SK-MEL-5 (cell line): ENCODE measurements at places on chromosomes 6 and 20. TPM values are rescaled to one million over a fixed set of nuclear protein-coding genes. Genes with fewer than 3 reads are reported as not detected.

- DNase-seq = no peak
Observed at GRCh38 chr6:131652472-131652871, 15.4 kb downstream of the ENPP3 start.

NHLRC1 gene
- total RNA-seq = 4.4 and 5.0 TPM in 2 replicates

C6orf15 gene
- total RNA-seq = not detected in 2 replicates

DNA sequence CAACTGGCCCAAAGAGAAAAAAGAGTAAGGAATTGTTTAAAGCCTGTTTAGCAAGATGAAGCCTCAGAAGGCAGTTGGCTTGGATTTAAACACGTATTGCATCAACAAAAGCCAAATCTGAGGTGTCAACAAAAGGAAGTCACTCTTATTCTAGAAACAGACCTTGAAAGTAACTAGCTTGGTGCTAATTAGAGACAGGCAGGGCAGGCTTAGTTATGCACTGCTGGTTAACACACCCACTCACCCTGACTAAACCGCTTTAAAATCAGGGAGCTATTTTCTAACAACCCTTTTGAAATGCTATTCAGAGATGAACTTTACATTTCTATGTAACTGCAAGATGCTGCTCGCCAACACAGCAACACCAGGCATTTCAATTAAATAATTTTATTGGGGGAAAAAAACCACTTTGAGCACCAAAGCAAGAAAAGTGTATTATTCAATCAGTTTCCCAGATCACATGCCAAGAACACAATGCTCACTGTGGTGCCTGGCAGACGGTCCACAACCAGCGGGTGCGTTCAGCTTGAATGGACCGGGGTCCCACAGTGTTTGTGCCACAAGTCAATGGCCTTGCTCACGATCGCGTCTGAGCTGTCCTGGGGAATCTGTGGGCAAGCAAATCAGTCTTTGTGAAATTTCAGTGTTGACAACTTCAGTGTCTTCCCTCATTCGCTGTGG lies 23.6 kb downstream of the TBC1D7 start:
- DNase-seq = no peak

DNA sequence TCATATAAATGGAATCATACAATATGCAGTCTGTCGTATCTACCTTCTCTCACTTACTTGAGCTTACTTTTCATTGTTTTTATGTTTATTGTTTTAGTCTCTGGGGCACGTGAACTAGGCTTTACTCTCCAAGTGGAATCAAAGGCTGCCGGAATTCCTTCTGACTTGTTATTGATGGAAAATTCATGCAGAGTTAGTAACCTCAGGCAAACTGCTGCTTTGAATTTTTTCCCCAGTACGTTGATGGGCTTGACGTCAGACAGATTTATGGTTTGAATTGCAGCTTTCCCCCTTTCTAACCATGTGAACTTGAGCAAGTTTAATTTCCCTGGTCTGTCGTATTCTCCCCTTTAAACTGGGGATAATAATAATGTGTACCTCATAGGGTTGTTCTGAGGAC lies 68.6 kb downstream of the ZDHHC14 start:
- no peak for DNase-seq

GRCh38 chr6:157075549-157076450 lies 247.5 kb downstream of the TMEM242 start:
- no peak for DNase-seq

GRCh38 chr6:38239719-38240451 lies 399.8 kb downstream of the BTBD9 start:
- no peak for DNase-seq

GRCh38 chr20:46905364-46906125 lies 10.9 kb downstream of the EYA2 start:
- no peak for DNase-seq

DNA sequence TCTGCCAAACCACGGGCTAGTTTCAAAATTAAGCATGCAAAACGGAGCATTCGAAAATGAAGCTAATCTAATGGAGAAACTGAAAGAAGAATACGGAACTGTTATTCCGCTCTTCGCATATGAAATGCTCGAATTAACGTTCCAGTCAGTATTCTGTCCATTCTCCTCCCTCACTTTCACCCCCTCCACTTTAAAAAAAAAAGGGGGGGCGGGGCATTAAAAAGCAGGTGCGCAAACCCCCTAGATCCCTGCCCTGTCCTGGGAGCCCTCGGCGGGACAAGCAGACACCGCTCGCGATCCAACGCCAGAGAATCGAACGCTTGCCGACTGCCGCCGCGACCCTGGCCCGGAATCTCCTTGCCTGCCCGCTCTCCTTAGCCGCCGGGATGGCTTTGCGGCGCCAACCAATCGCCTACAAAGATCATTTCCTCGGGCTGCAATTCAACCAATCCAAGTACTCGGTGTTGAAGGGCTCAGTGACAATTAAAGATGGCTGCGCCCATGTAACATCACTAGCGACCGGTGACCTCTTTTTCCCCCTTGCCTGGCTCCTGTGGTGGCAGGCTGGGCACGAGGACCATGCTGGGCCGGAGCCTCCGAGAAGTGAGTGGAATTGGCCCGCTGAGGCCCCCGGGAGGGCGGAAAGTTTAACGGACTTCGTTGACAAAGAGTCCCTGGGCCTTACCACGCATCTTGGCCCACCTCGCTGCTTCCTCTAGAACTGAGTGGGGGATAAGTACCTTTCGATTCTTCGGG lies at the start of the genes QRSL1 and RTN4IP1:
QRSL1 (plus strand) TSS at position 476 of the 756 bp plus-strand sequence; CDS start at position 580, 104 bp downstream.
RTN4IP1 (minus strand) TSS at position 396 of the 756 bp plus-strand sequence. CDS start 477 bp downstream, outside the sequence.
- peak; percentile 93 for DNase-seq

CLPSL2 gene
- not detected in 2 replicates for total RNA-seq

DNA sequence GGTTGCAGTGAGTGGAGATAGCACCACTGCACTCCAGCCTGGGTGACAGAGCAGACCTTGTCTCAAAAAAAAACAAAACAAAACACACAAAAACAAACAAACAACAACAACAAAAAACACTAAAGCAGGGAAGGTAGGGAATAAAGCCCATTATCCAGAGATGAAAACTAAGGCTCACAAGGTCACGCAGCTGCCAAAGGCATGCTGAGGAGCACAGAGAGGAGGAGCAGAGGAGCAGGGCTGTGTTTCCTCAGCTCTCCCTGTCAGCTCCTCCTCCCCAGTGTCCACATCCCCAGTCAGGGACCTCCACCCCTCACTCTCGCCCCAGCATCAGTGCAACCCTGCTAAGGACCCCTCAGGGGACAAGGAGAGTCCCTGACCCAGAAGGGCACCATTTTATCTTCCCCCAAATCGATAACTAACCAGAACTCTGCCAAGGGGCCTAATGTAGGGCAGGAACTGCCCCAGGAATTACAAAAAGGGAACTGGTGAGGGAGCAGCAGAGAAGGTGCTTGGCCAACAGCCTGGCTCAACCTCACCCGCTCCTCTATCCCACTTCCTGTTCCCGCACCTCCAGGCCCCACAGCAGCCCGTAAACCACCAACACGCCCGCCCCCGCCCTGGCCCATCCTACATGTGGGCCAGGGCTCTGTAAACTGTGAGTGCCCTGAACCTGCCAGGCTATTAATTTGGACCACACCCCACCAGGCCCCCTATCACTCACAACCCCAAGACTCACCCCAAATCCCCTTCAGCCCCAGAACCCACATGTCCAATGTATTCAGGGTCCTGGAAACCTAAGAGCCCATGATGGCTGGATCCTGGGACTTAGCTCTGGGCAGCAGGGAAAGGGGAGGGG lies 9.0 kb downstream of the TEAD3 start:
- DNase-seq = no peak

GRCh38 chr20:17683218-17684076 lies 1.4 kb upstream of the RRBP1 start:
- no peak for DNase-seq

DNA sequence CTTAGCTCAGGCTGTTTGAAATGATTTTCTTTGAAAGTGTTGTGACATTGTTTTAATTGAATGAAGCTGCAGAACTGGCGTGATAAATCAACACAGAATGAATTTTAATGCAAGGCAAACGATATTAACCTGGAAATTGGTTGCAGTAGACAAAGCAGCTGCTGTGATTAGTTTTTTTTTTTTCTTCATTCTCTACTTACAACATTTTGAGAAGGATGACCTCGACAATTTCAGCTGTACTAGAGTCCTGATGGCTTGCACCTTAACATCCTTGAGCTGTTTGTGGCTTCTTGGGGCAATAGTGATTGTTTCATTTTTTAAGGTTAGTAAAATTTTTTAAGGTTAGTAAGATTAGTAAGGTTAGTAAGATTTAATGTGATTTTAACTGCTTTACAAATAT lies 54.2 kb downstream of the QKI start:
- DNase-seq = no peak

SLC22A7 gene
- total RNA-seq = not detected in 2 replicates

SMLR1 gene
- total RNA-seq = not detected in 2 replicates

FAXC gene
- total RNA-seq = 26.0 and 27.7 TPM in 2 replicates

GRCh38 chr20:62752671-62753501 lies 43.4 kb upstream of the MRGBP start:
- DNase-seq = no peak

- no peak for DNase-seq
Observed at GRCh38 chr20:13349235-13349604, 128.1 kb downstream of the ISM1 start.

- DNase-seq = no peak
Observed at GRCh38 chr6:100466410-100467128, 1.8 kb upstream of the SIM1 start.

DNA sequence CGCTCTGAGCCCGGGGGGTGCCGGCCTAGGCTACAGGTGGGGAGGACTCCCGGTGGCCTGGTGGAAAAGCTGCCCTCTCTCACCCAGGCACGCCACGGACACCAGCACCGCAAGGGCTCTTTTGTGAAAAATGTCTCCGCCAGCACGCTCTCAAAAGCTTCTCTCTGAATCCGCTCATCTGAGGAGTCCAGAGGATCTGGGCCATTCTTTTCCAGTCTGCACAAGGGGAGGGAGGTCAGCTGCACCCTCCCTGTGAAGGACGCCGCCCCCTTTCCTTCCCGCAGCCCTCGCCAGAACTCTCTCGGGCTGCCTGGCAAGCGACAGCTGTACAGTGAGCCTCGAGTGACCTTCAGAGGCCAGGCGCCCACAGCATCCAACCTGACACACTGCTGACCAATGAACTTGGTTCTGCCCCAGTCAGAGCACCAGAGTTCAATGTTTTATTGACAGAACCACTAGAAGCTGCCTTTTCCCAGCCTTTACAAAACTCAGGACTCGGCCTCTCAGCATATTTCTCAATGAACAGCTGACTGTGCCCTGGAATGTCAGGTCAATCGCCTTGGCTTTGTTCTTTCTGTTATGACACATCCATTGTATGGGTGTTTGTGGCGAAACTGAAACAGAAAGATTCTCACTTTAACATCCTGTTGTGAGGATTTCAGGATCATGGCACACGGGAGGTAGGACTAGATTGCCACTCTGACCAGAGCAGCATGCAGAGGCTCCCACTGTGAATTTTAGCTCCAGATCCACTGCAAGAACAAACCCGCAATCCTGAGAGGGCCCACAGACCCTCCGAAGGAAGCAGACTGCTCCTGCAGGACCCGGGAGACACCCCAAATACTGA lies 26.7 kb downstream of the SERPINB9 start:
- no peak for DNase-seq

DNA sequence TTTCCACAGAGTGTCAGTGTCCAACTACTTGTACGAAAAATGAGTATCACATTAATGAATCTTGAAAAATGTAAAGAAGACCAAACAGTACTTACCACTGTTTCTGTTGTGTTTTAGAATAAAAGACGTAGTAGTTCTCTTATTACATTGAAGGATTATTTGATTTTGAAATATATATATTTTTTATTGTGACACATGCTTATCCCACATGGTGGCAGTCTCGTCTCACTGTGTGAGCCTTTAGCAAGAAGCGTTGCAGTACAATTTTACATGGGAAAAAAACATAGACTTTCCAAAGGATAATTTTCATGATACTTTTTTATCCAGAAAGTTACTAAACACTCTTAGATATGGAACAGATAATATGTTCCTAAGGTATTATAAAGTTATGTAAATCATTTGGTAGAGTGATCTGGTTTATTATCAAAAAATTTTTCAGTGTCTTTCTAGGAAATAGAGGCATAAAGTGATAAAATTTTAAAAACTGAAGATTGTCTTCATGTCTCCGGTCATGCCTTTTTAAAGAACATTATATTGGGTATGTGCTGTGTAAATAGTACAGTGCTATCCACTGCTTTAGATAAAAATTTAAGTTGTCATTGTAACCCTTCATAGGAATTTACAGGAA lies 117.5 kb upstream of the SAMD5 start:
- DNase-seq = peak; percentile 49

GSS gene
- total RNA-seq = 154 and 164 TPM in 2 replicates

- no peak for DNase-seq
Observed at GRCh38 chr6:125826695-125827463, 36.1 kb downstream of the NCOA7 start.
